Activated naive CD8-positive, alpha-beta T cell treated with anti-CD3 and anti-CD28 coated beads, Interleukin-2, amount 10 ng/mL, durations not matched to agents 7 days and 5 days (primary cell): ENCODE measurements at places on chromosomes 2 and 18. TPM values are rescaled to one million over a fixed set of nuclear protein-coding genes. Genes with fewer than 3 reads are reported as not detected.

Gene SLC40A1
- 4.6 TPM for total RNA-seq

Gene MYO7B
- total RNA-seq: 5.2 TPM

Gene TMEM247
- not detected for total RNA-seq

Gene COLEC12
- 0.11 TPM for total RNA-seq

Gene GRP
- total RNA-seq: not detected

Gene RAB6D
- not detected for total RNA-seq

Gene PARD6G
- total RNA-seq: 0.47 TPM

- H3K36me3 ChIP-seq: peaks cover 10% of the 10 kb centered on the region
- no peak overlapping the region for H3K4me3 ChIP-seq
- DNase-seq: no peak
- no peaks in the 10 kb centered on the region for H3K27me3 ChIP-seq
Observed at GRCh38 chr2:70985956-70986355, 7.5 kb downstream of the ANKRD53 start.

- no peaks in the 10 kb centered on the region for H3K36me3 ChIP-seq
- no peak overlapping the region for H3K27ac ChIP-seq
- H3K4me3 ChIP-seq: no peak overlapping the region
- H3K4me1 ChIP-seq: no peaks in the 10 kb centered on the region
Observed at GRCh38 chr2:73031725-73032701, 39.5 kb downstream of the SFXN5 start.

DNA sequence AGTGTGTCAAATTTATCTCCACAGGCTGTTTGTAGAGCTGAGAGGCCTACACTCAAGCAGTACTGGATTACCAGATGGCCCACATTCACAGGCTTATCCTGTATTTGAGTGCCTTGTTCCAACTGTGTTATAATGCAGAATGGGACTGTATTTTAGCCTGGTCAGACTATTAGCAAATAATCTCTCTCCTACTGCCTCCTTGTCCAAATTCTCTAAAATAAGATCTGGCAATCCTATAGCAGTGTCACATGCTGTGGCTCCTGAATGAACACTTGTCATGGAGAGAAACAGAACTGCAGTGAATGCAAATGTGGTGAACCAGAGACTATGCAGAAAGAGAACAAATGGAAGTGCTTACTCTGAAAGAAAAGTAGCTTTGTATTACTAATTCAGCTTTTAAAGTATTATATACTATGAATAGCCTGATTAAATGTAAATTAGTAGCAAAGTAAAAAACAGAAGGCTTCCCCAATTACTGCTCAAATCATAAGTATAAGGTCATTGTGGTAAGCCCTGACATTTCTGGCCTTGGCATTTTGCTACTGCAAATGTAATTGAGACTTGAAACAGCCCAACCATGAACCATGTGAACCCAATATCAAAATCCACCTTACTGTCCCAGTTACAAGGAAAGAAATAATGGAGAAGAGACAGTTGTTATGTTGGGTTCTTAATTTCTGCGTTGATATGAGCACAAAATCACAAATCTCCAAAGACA lies 80.0 kb downstream of the MAP4K3 start:
- no peak overlapping the region for H3K4me3 ChIP-seq
- DNase-seq: no peak
- H3K4me1 ChIP-seq: no peaks in the 10 kb centered on the region
- H3K27ac ChIP-seq: no peak overlapping the region
- H3K27me3 ChIP-seq: no peaks in the 10 kb centered on the region

GRCh38 chr2:170823898-170824215 lies 7.2 kb downstream of the GAD1 start:
- H3K27me3 ChIP-seq: peaks cover 90% of the 10 kb centered on the region
- H3K36me3 ChIP-seq: peaks cover 2% of the 10 kb centered on the region
- peak overlapping the region; percentile 44 for H3K4me3 ChIP-seq
- no peak overlapping the region for H3K27ac ChIP-seq
- H3K4me1 ChIP-seq: peaks cover 31% of the 10 kb centered on the region

DNA sequence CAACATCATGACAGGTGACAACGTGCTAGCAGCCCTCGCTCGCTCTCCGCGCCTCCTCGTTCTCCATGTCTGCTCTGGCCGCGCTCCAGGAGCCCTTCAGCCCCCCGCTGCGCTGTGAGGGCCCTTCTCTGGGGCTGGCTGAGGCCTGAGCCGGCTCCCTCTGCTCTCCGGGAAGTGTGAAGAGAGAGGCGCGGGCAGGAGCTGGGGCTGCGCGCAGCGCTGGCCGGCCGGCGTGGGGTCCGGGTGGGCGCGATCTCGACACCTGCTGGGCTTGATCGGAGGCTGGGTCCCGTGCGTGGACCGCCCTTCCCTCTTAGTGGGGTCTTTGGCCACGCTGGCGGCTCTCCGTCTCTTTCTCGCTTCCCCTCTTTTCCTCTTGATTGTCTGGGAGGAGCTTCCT lies 195.5 kb downstream of the ANKRD30BL start:
- no peak overlapping the region for H3K27ac ChIP-seq
- H3K4me3 ChIP-seq: no peak overlapping the region
- H3K27me3 ChIP-seq: no peaks in the 10 kb centered on the region
- no peaks in the 10 kb centered on the region for H3K36me3 ChIP-seq
- no peak for DNase-seq

- peaks cover 32% of the 10 kb centered on the region for H3K27me3 ChIP-seq
- no peaks in the 10 kb centered on the region for H3K36me3 ChIP-seq
- no peak overlapping the region for H3K4me3 ChIP-seq
- DNase-seq: no peak
- peaks cover 8% of the 10 kb centered on the region for H3K4me1 ChIP-seq
- no peak overlapping the region for H3K27ac ChIP-seq
Observed at GRCh38 chr2:219645631-219646527, 18.4 kb downstream of the SLC4A3 start.

- H3K4me3 ChIP-seq: no peak overlapping the region
- no peak overlapping the region for H3K27ac ChIP-seq
- H3K27me3 ChIP-seq: no peaks in the 10 kb centered on the region
- H3K4me1 ChIP-seq: no peaks in the 10 kb centered on the region
- no peaks in the 10 kb centered on the region for H3K36me3 ChIP-seq
- no peak for DNase-seq
Observed at GRCh38 chr18:28088477-28088876, 88.5 kb downstream of the CDH2 start.

DNA sequence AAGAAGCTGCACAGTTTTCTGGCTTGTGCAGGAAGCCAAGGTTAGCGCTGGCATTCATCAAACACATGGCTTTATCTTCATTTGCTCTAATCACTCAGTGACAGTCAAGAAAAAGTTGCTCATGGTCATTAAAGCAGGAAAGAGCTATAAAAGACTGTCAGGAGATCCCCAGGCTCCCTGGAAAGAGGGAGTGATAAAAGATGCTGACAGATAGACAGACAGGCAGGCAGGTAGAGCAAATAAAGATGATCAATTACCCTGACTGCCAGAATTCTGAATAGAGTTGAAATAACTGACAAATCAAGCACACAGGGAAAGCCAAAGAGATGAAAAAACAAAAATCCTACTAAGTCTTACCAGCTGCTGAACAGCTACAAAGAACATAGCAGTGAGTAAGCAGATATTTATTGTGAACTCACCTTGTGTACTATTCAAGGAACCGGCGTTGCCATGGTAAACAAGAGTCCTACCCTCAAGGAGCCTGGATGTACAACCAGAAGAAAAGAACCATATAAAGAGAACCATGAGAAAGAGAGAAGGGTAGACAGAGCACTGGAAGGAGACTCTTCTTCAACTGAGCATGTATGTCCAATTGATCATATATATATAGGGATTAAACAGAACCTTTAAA lies 68.0 kb downstream of the RNF152 start:
- H3K27ac ChIP-seq: no peak overlapping the region
- H3K27me3 ChIP-seq: peaks cover 6% of the 10 kb centered on the region
- H3K4me1 ChIP-seq: no peaks in the 10 kb centered on the region
- no peak overlapping the region for H3K4me3 ChIP-seq

GRCh38 chr18:45386041-45386655 lies 229.1 kb upstream of the SLC14A2 start:
- H3K4me1 ChIP-seq: peaks cover 3% of the 10 kb centered on the region
- no peak for DNase-seq
- H3K27me3 ChIP-seq: peaks cover 12% of the 10 kb centered on the region
- H3K4me3 ChIP-seq: no peak overlapping the region

GRCh38 chr18:78241535-78242253 lies 737.9 kb upstream of the SALL3 start:
- peaks cover 2% of the 10 kb centered on the region for H3K36me3 ChIP-seq
- peaks cover 2% of the 10 kb centered on the region for H3K27me3 ChIP-seq
- DNase-seq: no peak
- no peak overlapping the region for H3K4me3 ChIP-seq
- no peak overlapping the region for H3K27ac ChIP-seq

DNA sequence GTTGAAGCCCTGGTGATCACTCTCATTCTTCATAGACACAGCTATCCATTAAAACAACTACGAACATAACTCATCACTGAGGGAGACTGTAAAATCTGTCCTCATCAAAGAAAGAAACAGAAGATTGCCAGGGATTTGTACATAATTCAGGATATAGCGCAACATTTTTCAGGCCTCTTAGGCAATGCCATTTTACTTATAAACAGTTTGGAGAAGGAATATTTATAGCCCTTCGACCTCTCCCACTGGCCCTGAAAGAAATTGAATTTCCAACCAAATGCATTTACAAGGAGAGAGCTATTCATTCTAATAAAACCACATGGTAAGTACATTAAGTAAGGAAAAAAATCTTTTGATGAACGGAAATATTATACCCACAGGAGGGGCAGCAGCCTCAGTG lies 295.0 kb downstream of the RAD51AP2 start:
- H3K36me3 ChIP-seq: no peaks in the 10 kb centered on the region
- DNase-seq: no peak
- no peaks in the 10 kb centered on the region for H3K4me1 ChIP-seq

- H3K4me1 ChIP-seq: peaks cover 11% of the 10 kb centered on the region
- H3K4me3 ChIP-seq: no peak overlapping the region
- H3K27me3 ChIP-seq: peaks cover 74% of the 10 kb centered on the region
- H3K36me3 ChIP-seq: peaks cover 1% of the 10 kb centered on the region
- no peak overlapping the region for H3K27ac ChIP-seq
- DNase-seq: no peak
Observed at GRCh38 chr2:219513787-219514186, 495 bp upstream of the ASIC4 start.

DNA sequence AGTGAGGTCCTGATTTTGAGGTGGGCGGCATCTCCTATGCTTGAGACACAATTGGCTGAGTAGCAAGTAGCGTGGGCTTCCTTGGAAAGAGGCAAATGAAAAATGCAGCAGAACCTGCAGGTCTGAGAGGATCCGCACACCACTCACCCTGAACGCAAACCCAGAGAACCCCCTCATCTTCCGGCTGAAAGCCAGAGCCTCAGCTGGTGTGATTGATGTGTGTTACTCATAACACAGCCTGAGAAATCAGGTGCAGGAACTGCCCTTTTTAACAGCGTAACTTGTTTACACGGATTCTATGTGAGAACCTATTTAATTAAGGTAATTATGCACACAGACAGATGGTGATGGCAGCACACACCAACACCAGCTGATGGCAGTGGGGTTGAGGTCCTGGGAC lies 123.4 kb downstream of the MRO start:
- no peak overlapping the region for H3K27ac ChIP-seq
- H3K4me3 ChIP-seq: no peak overlapping the region
- H3K36me3 ChIP-seq: no peaks in the 10 kb centered on the region
- no peak for DNase-seq
- no peaks in the 10 kb centered on the region for H3K4me1 ChIP-seq
- peaks cover 9% of the 10 kb centered on the region for H3K27me3 ChIP-seq
